ENCODE measurements at places on chromosomes 6 and 20.
A peak's percentile ranks its signal among the peaks of the same experiment; 100 is the strongest.

- no peak for DNase-seq
Measured at GRCh38 chr6:118548136-118548535, at the start of gene PLN. TSS of gene PLN (plus strand) at chr6:118548296. CDS start at chr6:118558922, 10,626 bp downstream.

- no peak for DNase-seq
Measured at GRCh38 chr20:44780226-44780625, 30.1 kb downstream of the RIMS4 start.

DNA sequence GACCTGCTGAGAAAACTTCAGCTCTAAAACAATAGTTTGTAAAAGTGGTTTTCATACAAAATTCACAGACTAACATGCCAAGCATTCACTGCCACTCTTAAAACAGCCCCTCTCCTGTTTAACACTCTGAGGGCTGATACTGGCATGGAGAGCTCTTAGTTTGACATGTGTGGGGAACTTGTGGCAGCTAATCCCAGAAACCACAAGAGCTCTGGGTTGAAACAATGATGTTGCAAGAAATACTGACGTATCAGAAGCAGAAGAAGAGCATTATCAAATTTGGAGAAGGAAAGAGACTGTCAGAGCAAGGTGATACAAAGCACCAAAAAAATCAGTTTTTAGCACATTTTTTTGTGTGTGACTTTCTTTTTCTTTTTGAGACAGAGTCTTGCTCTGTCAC, 5.1 kb downstream of the BEND3 start:
- no peak for DNase-seq

- DNase-seq, result peak; percentile 77
Measured at GRCh38 chr6:108966855-108967755, 118.9 kb downstream of the ARMC2 start.

DNA sequence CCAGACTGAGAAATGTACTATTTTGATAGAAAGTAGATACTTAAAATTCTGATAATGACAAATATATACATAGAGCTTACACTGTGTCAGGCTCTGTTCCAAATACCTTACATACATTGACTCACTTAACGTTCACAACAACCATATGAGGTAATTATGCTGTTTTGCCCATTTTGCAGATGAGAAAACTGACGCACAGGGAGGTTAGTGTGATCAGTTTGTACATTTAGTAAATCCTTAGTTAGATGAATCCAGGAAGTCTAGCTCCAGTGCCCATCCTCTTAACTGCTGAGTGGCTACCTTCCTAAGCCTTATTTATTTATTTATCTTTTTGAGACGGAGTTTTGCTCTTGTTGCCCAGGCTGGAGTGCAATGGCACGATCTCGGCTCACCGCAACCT, 23.3 kb upstream of the GTF3C6 start:
- DNase-seq, result no peak

DNA sequence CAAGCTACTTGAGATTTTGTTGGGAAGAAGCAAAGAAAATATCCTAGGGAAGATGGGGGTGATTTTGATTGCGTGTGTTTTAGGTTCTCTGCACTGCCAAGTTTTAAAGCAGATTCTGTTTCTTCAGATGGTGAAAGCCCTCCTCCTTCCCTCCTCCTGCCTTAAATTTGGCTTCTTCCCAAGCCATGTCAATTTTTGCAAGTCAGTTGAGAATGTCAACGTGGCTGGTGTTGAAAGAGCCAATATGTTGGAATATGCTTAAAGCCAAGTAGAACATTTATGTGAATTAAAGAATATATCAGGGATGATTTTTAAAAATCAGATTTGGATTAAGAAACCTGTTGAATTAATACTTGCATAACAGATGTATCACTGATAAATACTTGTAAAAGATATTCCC, 270.8 kb downstream of the ARID1B start:
- DNase-seq, result no peak

- no peak for DNase-seq
Measured at GRCh38 chr6:105651969-105652368, 249.1 kb upstream of the PREP start.

DNA sequence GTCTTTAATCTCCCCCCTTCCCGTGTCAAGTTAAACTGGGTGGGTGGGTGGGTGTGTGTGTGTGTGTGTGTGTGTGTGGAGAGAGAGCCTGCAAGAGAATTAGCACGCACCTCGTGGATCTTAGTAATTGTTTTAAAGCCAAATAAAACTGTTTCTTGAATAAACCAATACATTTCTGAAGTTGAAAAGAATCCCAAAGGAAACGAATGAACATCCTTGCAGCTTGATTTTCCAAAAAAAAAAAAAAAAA, 381 bp upstream of the BICRAL start:
- no peak for DNase-seq

GRCh38 chr6:166907871-166908806, 48.2 kb downstream of the RNASET2 start:
- DNase-seq, result no peak

- no peak for DNase-seq
Measured at GRCh38 chr6:20416567-20417345, 15.1 kb downstream of the E2F3 start.

DNA sequence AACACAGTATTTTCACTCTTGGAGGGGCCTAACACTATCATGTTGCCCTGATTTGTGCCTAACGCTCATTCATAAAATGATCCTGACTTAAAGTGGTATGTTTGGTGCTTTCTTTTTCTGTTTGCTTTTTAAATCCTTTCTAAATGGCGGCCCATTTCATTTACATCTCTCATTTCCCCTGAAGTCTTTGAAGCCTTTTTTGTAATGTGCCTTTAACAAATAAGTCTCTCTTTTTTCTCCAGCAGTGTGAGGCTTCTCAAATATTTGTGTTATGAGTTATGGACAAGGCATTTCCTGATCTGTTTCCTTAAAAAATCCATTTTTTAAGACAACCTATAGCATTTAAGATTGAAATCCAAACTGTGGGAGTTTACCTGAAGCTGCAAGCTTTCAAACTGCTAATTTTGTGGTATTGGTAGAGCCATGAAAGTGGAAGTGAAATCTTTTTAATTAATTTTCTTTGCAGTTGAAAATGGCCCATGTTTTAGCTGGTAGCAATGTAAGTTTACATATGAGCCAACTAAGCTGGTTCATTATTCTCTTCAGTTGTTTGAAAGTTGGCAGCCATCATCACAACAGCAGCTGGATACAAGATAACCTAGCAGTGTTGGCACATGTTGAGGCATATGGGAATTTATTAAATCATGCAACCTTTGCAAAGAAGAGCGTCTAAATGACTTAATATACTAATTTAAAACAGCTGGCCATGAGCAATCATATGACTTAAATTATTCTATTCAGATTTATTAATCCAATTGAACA, 469.7 kb downstream of the CDKAL1 start:
- DNase-seq, result no peak

- DNase-seq, result no peak
Measured at GRCh38 chr6:100116411-100117194, 122.6 kb upstream of the MCHR2 start.

GRCh38 chr6:41561931-41562911, 16.0 kb downstream of the FOXP4 start:
- DNase-seq, result no peak
